ENCODE measurements at places on chromosomes 2 and 18. TPM values are rescaled to one million over a fixed set of nuclear protein-coding genes. Genes with fewer than 3 reads are reported as not detected.
A peak's percentile ranks its signal among the peaks of the same experiment; 100 is the strongest.

Gene RAB17
- total RNA-seq: not detected

Gene CD8A
- 6.9 TPM for total RNA-seq

DNA sequence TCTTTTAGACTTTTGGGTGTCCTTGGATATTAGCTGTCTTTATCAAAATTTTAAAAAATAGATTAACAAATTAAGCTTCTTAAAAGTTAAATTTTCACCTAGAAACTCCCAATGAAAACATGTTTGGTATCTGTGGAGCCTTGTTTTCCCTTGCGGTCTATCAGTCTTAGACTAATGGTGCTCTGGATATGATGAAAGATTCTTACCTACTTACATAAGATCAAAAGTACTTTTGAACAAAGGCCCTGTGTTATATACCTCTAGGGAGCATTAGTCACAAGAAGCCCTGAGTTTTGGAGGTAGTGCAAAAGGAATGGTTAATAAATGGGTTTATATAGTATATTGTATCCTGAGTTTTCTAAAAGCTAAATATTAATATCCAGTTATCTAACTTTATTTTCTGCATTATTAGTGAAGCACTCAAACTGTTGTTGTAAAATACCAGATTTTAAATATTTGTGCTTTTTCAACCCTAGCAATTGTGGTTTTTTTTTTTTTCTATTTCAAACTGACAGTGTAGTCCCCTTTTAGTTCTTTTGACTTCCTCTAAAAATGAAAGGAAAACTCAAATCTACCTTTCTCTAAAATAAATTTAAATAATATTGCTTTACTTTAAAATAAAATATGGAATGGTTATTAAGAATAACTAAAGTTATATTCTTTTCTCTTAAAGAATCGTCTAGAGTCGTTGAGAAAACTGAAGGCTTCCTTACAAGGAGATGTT lies 18.1 kb downstream of the NDC80 start:
- no peak for DNase-seq
- H3K27ac ChIP-seq: peak overlapping the region; percentile 81
- H3K36me3 ChIP-seq: no peaks in the 10 kb centered on the region

GRCh38 chr18:48356151-48356745 lies 52.9 kb downstream of the ZBTB7C start:
- no peaks in the 10 kb centered on the region for H3K36me3 ChIP-seq
- no peak overlapping the region for H3K27ac ChIP-seq
- peaks cover 6% of the 10 kb centered on the region for H3K4me1 ChIP-seq

DNA sequence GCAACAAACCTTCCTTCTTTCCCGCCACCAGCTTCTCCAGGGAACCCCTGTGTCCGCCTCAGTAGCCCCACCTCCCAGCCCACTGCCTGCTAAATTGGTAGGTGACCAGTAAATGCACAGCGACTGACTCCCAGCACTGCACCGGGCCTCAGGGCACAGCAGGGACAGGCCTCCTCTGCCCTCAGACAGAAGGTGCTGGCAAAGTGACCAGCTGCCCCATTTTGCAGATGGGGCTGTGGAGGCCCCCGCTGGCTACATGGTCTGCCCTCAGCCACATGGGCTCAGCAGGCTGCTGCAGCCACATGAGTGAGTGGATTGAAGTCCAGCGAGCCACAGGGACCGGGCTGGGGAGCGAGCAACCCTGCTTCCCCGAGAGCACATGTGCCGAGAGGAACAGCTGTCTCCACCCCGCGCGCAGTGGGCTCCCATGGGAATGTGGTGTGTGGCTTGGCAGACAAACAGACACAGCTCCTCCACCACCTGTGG lies 7.8 kb upstream of the NPPC start:
- no peaks in the 10 kb centered on the region for H3K4me1 ChIP-seq
- no peaks in the 10 kb centered on the region for H3K27me3 ChIP-seq
- no peak overlapping the region for H3K4me3 ChIP-seq
- H3K36me3 ChIP-seq: no peaks in the 10 kb centered on the region

GRCh38 chr2:230234845-230235244 lies 9.3 kb downstream of the SP140 start:
- H3K4me1 ChIP-seq: no peaks in the 10 kb centered on the region
- no peak for DNase-seq
- no peak overlapping the region for H3K27ac ChIP-seq
- H3K4me3 ChIP-seq: no peak overlapping the region
- H3K36me3 ChIP-seq: no peaks in the 10 kb centered on the region
- no peaks in the 10 kb centered on the region for H3K27me3 ChIP-seq

- no peak for DNase-seq
- no peak overlapping the region for H3K27ac ChIP-seq
- H3K36me3 ChIP-seq: no peaks in the 10 kb centered on the region
- no peak overlapping the region for H3K4me3 ChIP-seq
Observed at GRCh38 chr2:1550658-1551316, 137.5 kb downstream of the TPO start.

Gene CNNM3
- 16.5 TPM for total RNA-seq

DNA sequence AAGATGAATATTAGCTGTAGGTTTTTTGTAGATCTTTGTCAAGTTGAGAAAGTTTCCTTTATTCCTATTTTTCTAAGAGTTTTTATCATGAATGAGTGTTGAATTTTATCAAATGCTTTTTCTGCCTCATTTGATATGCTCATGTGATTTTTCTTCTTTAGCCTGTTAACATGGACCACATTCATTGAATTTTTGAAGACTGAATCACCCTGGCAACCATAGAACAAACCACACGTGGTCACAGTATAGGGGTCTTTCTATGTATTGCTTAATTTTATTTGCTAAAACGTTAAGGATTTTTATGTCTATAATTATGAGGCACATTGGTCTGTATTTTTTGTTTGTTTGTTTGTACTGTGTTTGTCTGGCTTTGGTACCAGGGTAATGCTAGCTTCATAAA lies 201.7 kb upstream of the CWC22 start:
- no peak overlapping the region for H3K27ac ChIP-seq
- no peaks in the 10 kb centered on the region for H3K27me3 ChIP-seq
- H3K4me1 ChIP-seq: no peaks in the 10 kb centered on the region
- no peaks in the 10 kb centered on the region for H3K36me3 ChIP-seq
- H3K4me3 ChIP-seq: no peak overlapping the region
- no peak for DNase-seq

DNA sequence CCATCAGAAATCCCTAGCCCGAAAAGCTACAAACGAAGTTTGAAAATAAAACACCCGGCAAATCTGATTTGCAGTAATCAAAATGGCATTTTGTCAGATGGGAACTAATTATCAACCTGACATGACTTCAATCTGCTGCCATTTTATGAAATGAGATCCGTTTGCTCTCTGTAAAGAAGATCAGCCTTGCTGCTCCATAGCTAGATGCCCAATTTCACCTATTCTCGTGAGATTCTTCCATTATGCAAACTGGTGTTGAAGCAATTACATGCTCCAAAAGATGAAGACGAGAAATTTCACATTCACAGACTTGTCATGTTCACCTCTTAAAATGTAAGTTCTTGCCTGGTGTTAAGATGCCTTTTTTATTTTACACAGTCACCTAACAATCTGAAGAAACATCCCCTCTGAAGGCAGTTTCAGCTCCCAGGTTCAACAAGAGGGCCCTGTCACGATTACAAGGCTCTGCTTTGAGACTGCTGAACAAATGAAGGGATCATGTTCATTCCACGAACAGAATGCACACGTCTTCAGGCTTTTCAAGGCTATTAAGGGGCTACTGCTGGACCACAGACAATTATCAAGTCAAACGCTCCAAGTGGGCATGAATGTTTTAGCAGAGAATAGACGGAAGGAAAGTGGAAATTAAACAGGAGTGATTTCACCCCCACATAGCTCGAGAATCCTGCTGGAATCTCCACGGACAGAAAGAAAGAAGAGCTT lies 172.6 kb upstream of the PID1 start:
- peak overlapping the region; percentile 89 for H3K27ac ChIP-seq
- no peak overlapping the region for H3K4me3 ChIP-seq
- H3K27me3 ChIP-seq: no peaks in the 10 kb centered on the region
- DNase-seq: no peak
- peaks cover 18% of the 10 kb centered on the region for H3K4me1 ChIP-seq

Gene SH2D6
- total RNA-seq: not detected

- peaks cover 14% of the 10 kb centered on the region for H3K4me1 ChIP-seq
- H3K27ac ChIP-seq: no peak overlapping the region
- DNase-seq: no peak
- H3K4me3 ChIP-seq: no peak overlapping the region
Observed at GRCh38 chr2:41869542-41870264, 178.1 kb upstream of the PKDCC start.

Gene CD8B
- total RNA-seq: 10.6 TPM

Gene MTERF4
- 30.2 TPM for total RNA-seq

DNA sequence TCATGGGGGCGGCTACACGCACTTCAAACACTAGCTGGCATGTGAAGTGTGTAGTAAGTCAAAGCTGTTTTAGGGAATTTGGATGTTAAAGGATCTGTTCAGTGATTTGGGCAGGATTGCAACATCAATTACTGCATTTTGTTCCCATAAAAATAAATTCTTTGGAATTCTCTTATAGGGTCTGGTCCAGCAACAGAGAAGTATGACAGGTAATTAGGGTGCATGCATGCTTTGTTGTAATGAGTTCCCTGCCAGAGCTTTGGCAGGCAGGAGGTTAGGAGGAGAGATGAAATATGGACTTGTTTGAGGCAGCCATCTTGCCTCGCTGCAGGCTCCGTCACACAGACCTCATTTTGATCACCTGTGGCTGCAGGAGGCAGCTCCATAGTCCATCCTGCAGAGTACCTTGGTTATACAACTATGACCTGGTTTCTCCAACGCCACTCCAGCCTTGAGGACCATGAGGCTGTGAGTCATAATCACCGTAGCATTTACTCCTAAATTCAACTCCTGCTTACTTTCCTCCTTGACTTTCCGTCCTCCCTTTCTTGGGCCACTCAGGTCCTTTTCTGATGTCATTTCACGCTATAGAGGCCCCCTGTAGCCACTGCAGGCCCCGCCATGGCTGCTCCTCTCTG lies 26.5 kb upstream of the EML4 start:
- peaks cover 51% of the 10 kb centered on the region for H3K4me1 ChIP-seq
- H3K27ac ChIP-seq: peak overlapping the region; percentile 71
- H3K27me3 ChIP-seq: no peaks in the 10 kb centered on the region
- H3K4me3 ChIP-seq: no peak overlapping the region

GRCh38 chr2:165793161-165793778 lies 777 bp downstream of the GALNT3 start:
- H3K4me3 ChIP-seq: peak overlapping the region; percentile 49
- no peaks in the 10 kb centered on the region for H3K27me3 ChIP-seq

- H3K4me1 ChIP-seq: peaks cover 21% of the 10 kb centered on the region
- H3K27ac ChIP-seq: no peak overlapping the region
- H3K4me3 ChIP-seq: no peak overlapping the region
- DNase-seq: no peak
Observed at GRCh38 chr2:74037379-74037860, 52.7 kb downstream of the TET3 start.

Gene LYG1
- not detected for total RNA-seq

GRCh38 chr2:112687522-112687921 lies 33.3 kb upstream of the NT5DC4 start:
- DNase-seq: no peak
- no peaks in the 10 kb centered on the region for H3K27me3 ChIP-seq
- no peak overlapping the region for H3K4me3 ChIP-seq

GRCh38 chr2:101770726-101771125 lies 73.2 kb downstream of the MAP4K4 start:
- H3K4me3 ChIP-seq: no peak overlapping the region
- H3K27ac ChIP-seq: no peak overlapping the region
- no peaks in the 10 kb centered on the region for H3K36me3 ChIP-seq
- no peaks in the 10 kb centered on the region for H3K27me3 ChIP-seq
- no peak for DNase-seq

Gene HOXD8
- total RNA-seq: 10.3 TPM

DNA sequence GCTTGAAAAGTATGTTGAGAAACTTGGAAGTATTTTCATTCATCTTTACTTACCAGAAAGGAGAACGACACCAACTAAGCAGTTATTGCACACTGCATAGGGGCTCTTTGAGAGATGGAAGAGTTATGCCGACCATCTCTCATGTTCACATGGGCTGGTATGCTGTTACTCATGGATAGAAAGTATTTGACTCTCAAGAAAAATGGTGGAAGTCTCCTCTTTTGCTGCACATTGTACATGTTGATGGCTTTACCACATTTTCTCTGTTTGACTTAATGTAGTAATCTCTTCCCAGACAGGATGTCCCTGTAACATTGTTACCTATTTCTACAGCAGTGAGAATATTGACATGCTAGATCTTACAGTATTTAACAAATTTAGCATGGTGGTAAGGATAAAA lies 23.2 kb downstream of the CAB39 start:
- DNase-seq: no peak
- H3K4me1 ChIP-seq: peaks cover 64% of the 10 kb centered on the region
- H3K27ac ChIP-seq: no peak overlapping the region
- no peaks in the 10 kb centered on the region for H3K27me3 ChIP-seq
- no peaks in the 10 kb centered on the region for H3K36me3 ChIP-seq
- H3K4me3 ChIP-seq: no peak overlapping the region

Gene RNF152
- 45.7 TPM for total RNA-seq

GRCh38 chr2:236045251-236046235 lies 122.6 kb downstream of the GBX2 start:
- H3K27me3 ChIP-seq: no peaks in the 10 kb centered on the region
- DNase-seq: no peak

GRCh38 chr2:60822987-60823386 lies 58.4 kb upstream of the REL start:
- no peak overlapping the region for H3K27ac ChIP-seq
- no peak for DNase-seq
- H3K27me3 ChIP-seq: no peaks in the 10 kb centered on the region
- H3K4me1 ChIP-seq: no peaks in the 10 kb centered on the region

DNA sequence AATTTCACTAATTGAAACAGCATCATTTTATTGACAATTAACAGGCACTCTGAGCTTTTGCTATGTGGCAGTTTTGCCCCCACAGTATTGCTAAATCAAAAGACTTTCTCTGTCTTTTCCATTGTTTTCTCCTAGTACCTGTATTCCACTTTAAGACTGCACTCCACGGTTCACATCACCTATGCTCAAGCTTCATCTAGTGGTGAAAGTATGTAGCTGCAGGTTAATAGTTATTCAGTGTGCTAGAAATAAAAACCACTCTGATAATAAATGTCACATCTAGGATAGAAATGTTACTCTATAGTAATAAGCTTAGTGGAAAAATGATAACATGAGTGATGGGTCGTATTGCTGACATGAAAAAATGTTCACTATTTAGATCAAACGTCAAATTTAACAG lies 24.6 kb downstream of the ARL6IP6 start:
- no peak for DNase-seq
- H3K27me3 ChIP-seq: no peaks in the 10 kb centered on the region

Gene GDF7
- 9.3 TPM for total RNA-seq

GRCh38 chr2:241357531-241357930 lies 1.4 kb downstream of the FARP2 start:
- no peak for DNase-seq
- no peak overlapping the region for H3K4me3 ChIP-seq
- no peaks in the 10 kb centered on the region for H3K27me3 ChIP-seq
- peaks cover 8% of the 10 kb centered on the region for H3K36me3 ChIP-seq
- H3K27ac ChIP-seq: no peak overlapping the region

GRCh38 chr2:223585666-223586065 lies 16.5 kb downstream of the SCG2 start:
- H3K4me1 ChIP-seq: peaks cover 7% of the 10 kb centered on the region
- no peaks in the 10 kb centered on the region for H3K27me3 ChIP-seq
- H3K4me3 ChIP-seq: no peak overlapping the region
- DNase-seq: no peak
